ENCODE measurements at places on chromosomes 16 and 17.
A peak's percentile ranks its signal among the peaks of the same experiment; 100 is the strongest.

DNA sequence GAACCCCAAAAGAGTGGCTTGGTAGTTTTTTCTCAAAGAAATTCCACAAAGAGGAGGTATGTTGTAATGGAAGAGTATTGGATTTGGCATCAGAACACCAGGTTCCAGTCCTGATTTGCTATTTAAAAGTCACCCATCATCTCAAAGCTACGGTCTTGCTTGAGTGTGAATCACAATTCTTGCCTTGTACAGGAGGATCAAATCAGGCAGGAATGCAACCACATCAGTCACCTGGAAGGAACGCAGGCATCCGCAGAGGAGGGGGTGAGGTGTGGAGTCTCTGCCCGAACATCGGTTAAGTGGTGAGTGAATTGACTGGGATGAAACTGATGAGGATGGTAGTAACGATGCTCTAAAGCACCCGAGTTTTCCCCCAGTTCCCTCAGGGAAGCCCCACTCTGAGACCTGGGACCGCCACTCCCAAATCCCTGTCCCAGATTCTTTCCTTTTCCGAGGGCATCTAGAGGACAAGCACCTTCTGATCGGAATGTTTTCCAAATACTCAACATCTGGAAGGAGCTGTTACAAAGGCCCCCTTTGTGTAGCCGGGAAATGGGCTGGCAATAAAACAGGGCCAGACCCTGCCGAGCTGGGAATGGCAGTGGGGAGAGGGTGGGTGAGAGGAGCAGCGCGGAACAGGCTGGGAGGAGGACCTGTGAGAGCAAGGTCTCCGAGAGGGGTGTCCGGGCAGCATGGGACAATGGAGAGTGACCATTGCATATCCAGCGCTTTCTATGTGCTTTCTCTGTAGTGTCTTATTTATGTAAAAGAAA is 469.6 kb downstream of the SLC39A11 start:
- no peak for DNase-seq

DNA sequence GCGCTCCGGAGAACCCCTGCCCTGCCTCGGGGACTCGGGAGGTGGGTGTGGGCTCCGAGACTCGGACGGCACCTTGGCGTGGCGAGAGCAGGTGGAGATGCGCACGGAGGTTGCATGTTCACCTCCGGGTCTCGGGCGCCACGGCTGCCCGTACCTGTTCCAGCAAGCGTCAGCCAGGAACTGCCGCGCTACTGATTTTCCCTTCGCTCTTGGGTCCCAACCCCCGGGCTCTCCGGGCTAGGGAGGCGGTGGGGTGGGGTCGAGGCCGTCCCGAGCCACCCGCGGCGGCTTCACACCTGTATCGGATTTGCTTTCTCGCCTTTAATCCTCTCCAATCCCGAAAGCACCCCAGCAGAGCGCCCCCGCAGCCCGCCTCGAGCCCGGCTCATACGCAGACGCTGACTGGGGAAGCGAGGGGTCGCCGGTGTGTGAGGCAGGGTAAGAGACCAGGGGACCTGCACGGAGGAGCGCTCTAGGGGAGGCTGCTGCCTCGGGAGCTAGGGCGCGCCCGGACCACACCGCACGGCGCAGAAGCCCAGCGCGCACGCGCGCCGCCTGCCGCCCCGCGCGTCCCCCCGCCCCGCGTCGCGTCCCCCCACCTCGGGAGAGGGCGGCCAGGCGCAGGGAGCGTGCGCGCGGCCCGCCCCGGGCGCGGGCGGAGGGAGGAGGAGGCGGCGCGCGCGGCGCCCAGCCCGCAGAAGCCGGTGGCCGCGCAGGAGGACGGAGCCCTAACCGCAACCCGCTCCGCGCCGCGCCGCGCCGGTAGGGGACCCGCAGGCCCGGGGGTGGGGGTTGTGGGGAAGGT is at the start of gene DUSP14:
Gene DUSP14, plus strand, starts transcription at position 695 of the 805 bp plus-strand sequence. CDS start 22,382 bp downstream, outside the sequence.
- DNase-seq: peak; percentile 89

GRCh38 chr17:40588552-40588951 is 23.3 kb upstream of the CCR7 start:
- DNase-seq: no peak

DNA sequence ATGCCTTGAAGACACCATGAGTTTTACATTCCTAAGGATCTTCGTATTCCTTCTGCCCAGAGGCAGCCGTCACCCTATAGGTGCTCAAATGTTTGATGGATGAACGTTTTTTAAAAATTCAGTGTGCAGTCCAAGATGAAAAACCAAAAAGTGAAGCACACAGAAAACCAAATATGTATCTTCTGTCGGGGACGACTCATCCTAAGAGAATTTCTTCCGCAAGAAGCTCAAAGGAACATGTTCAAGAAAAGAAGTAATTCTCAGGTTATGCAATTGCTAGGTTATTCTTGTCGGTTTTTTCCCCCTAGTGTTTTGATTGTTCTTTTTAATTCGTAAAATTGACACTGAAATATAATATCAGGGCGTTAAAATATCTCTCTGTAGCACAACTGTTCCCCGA is 1.4 kb downstream of the CENPV start:
- no peak for DNase-seq

DNA sequence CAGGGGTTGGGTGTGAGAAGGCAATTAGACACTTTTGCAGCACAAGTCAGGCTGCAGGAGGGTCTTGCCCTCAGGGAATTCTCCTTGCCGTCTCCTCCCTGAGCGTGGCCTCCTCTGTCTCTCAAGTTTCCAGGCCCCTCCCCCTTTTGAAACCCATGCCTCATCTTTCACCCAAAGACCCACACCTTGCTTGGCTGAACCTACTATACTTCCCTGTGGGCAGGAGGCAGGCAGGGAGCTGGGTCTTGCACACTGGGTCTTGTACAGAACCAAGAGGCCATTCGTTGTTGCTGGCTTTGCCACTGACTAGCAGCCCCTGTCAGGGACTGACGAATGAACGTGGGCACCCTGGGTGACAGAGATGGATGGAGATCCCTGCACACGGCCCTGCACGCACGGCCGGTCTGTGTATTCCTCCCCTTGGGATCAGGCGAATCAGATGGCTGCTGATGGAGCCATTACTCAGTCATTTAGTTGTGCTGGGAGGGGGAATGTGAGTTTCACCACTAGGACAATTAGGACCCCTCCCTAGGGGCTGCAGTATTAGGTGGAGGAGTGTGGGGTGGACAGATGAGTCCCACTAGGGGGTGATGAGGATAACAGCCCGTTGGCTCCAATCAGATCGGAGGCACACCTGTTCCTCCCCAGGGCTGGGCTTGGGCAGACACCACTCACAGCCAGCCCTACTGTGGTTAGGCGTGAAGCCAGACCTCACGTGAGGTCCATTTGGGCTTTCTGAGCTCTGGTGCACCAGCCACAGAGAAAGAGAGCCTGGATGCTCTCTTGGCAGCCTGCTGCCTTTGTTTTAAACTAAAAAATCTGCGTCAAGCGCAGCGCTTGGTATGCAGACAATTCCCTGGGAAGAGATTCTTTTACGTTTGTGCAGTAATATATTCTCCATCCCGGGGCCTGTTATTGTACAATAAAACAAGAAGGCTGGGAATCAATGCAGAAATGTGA is 167.7 kb upstream of the WSCD1 start:
- DNase-seq: peak; percentile 57

DNA sequence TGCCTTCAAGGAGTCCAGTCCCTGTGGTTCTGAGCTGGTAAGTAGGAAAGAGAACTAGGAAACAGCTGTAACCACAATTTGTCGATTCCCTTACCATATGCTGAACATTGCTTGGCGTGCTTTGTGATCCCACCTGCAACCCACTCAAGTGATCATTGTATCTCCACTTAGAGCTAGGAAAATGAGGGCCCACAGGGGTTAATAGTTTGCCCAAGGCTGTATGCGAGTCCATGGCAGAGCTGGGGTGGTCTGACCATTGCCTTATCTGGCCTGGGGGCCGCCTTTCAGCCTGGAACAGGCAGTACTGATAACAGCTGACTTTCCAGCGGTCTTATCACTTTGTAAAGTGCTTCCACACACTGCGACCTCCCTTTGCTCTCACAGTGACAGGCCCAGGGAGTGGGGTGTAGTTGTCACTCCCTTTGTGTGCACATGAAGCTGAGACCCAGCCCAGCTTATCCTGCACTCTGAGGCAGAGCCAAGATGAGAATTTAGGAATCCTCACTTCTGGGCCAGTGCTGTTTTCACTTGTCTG is 9.8 kb downstream of the MYL4 start:
- DNase-seq: no peak

GRCh38 chr17:54754560-54754959 is 146.1 kb upstream of the TOM1L1 start:
- no peak for DNase-seq

- no peak for DNase-seq
Measured at GRCh38 chr16:26058326-26058725, 366.6 kb downstream of the HS3ST4 start.

DNA sequence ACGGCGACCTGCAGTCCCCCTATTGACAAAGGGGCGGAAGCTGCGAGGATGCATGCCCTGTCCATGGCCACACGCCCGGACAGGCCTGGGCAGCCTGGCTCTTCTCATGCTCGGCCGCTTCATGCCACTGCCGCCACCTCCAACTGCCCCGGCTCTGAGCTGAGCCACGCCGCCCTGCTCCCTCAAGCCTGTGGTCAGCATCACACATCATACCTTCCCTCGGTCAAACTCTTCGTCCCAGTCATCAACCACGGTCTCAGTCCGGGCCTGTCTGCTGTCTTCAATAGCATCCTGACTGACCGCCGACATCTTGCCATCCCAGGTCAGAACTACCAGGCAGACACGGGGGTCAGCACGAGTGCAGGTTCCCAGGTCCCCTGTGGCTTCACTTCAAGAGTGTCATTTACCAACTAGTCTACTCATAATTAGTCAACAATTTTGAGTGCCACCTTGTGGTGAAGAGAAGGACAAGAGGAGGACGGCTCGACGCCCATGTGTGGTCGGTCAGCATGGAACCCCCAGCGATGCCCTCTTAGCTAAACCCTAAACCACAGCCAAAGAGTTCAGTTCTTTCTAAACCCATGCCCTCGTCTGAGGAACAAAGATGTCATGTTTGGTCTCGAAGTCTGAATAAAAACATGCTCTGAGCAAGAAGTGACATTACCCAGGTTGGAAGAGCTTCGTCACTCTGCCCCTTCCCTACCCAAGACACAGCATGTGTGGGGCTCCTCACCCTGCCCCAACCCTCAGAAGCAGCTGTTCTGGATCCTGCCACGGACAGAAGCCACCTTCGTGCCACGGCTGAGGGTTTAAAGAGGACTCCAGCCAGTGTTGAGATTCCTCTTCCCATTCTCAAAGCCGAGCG is 16.9 kb upstream of the CYTH1 start:
- DNase-seq: no peak

- DNase-seq: peak; percentile 57
Measured at GRCh38 chr17:44361292-44362260, 2.1 kb downstream of the FAM171A2 start.

GRCh38 chr17:7407485-7408251 is at the start of gene NLGN2:
NLGN2 (plus strand) TSS chr17:7407845; CDS start chr17:7408256, 411 bp downstream.
- no peak for DNase-seq

- DNase-seq: peak; percentile 24
Measured at GRCh38 chr16:73051961-73052360, 4.0 kb upstream of the ZFHX3 start.

- DNase-seq: no peak
Measured at GRCh38 chr16:81666113-81666512, 113.0 kb upstream of the PLCG2 start.

- DNase-seq: peak; percentile 68
Measured at GRCh38 chr17:80891397-80892018, 100.1 kb upstream of the CHMP6 start.

- no peak for DNase-seq
Measured at GRCh38 chr17:66378296-66378695, 75.9 kb downstream of the PRKCA start.

DNA sequence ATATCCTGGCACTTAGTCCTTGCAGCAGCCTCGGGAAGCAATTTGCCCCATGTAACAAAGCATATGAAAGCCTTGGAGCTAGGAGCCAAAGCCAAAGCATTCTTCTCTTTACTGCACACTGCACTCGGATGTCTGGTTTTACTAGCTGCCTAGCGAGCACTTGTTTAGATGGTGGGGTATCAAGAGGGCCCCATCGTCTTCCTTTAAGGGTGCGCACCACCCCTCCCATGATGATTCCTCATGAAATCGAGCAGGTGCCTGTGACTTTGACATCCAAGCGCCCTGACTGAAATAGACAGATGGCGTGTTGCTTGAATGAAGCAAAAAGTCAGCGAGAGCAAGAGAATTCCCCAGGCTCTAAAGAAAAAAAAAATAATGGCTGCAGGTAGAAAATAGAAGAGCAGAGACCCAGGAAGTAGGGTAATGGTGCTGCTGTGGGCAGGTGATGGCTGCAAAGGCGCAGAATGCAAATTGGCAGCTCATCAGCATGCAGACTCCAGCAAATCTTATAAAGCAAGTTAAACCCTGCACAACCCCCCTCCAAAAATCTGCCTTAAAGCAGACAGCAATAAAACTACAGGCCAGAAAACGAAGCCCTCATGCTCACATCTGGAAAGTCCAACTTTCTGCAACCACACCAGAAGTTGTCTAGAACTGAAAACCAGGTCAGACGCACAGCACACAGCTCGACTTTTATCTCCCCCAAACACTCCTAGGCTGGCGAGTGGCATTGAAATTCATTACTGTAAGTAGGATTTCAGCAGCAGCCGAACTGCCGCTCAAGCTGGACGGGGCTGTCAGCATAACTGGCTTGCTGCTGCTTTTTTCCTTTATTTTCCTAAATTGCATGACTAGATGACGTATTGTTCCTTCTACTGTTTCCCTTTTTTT is 384.3 kb downstream of the RBFOX1 start:
- peak; percentile 28 for DNase-seq

- no peak for DNase-seq
Measured at GRCh38 chr17:69425978-69426377, 11.5 kb downstream of the MAP2K6 start.

GRCh38 chr17:43595466-43595865 is 49.3 kb upstream of the ETV4 start:
- no peak for DNase-seq

- DNase-seq: no peak
Measured at GRCh38 chr16:65781363-65781762, 585.1 kb upstream of the CDH5 start.

GRCh38 chr16:68711421-68712139 is 25.5 kb upstream of the CDH1 start:
- no peak for DNase-seq

GRCh38 chr17:280901-281300 is 71.7 kb downstream of the RPH3AL start:
- no peak for DNase-seq

DNA sequence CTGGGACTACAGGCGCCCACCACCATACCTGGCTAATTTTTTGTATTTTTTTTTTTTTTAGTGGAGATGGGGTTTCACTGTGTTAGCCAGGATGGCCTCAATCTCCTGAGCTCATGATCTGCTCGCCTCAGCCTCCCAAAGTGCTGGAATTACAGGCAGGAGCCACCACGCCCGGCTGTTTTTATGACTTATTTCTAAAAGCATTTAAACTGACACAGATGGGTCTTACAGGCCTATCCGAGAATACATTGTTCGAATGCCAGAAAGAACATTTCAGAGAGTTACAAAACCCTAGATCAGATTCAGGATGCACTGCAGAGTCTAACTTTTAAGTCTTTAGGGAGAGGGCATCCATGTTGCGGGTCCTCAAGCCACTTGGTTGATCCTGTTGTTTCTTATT is 234.7 kb upstream of the MAF start:
- no peak for DNase-seq

All from right hindlimb (tissue), 1 donor.